Stimulated activated naive CD4-positive, alpha-beta T cell treated with Interleukin-2 at 50 U/mL for 16 hours (primary cell): ENCODE measurements at places on chromosomes 3 and 15.
A peak's percentile ranks its signal among the peaks of the same experiment; 100 is the strongest.

DNA sequence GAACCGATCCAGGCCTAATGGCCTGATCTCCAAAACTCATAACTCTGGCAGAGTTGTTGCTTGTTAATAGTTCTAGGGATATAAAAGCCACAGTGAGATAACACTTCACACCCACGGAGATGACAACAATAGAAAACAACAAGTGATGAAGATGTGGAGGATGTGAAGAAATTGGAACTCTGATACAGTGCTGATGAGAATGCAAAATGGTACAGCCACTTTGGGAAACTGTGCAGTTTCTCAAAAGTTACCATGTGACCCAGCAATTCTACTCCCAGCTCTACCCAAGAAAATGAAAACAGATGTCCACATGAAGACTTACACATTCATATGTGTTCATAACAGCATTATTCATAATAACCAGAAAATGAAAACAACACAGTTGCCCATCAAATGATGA lies 3.8 kb downstream of the CMTM7 start:
- no peak for DNase-seq

GRCh38 chr3:125085166-125085565 lies 29.4 kb upstream of the HEG1 start:
- DNase-seq: no peak

DNA sequence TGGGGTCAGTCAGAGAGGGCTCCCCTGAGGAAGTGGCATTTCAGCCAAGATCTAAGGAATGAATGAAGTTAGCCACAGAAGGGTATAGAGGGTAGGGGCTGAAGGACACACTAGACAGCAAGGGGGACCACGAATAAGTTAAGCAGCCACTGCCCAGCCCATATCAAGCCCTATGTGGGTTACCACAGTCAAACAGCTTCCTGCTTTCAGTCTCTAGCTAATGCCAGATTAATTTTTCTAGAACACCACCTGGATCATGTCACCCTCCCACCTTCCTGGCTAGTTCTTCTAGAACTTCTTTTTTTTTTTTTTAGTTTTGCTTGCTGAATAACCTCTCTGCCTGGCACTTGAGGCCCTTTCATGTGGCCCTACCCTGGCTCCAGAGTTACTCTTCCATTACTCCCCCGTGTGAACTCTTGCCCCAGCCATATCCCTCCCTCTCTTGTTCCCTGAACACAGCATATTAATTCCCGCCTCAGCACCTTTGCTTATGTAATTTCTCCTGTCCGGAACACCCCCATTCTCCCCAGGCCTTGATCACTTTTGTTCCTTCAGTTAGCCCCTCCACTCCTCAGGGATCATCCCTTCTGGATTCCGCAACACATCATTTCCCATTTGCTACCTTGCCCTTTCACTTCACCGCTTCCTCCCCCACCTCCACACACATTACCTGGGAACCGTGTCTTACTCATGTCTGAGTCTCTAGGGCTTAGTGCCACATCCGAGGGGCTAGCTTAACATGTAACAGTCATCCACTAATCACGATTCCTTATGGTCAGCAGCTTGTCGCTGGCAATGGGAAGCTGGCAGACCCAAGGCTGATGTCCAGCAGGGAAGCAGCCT lies 20.6 kb upstream of the BNC1 start:
- no peak for DNase-seq

GRCh38 chr3:39592311-39593050 lies 125.0 kb downstream of the MOBP start:
- no peak for DNase-seq

- DNase-seq: no peak
Measured at GRCh38 chr15:101503296-101503599, 13.7 kb upstream of the PCSK6 start.

GRCh38 chr3:24060055-24060454 lies 115.0 kb downstream of the NR1D2 start:
- no peak for DNase-seq

GRCh38 chr15:92273723-92274122 lies 120.0 kb upstream of the ST8SIA2 start:
- DNase-seq: no peak

GRCh38 chr3:151305060-151305774 lies 11.4 kb downstream of the GPR87 start:
- DNase-seq: no peak

GRCh38 chr3:141366285-141367037 lies 1.8 kb upstream of the ZBTB38 start:
- DNase-seq: no peak

GRCh38 chr15:67072958-67073357 lies 7.6 kb downstream of the SMAD3 start:
- DNase-seq: no peak

GRCh38 chr3:149739396-149739795 lies 12.9 kb downstream of the COMMD2 start:
- no peak for DNase-seq

- no peak for DNase-seq
Measured at GRCh38 chr3:13272831-13273603, 147.1 kb downstream of the NUP210 start.

- no peak for DNase-seq
Measured at GRCh38 chr15:70375586-70375985, 277.9 kb upstream of the TLE3 start.

GRCh38 chr3:149366941-149367840 lies 10.3 kb downstream of the TM4SF1 start:
- no peak for DNase-seq

- DNase-seq: no peak
Measured at GRCh38 chr3:14231145-14231990, 52.8 kb downstream of the LSM3 start.

DNA sequence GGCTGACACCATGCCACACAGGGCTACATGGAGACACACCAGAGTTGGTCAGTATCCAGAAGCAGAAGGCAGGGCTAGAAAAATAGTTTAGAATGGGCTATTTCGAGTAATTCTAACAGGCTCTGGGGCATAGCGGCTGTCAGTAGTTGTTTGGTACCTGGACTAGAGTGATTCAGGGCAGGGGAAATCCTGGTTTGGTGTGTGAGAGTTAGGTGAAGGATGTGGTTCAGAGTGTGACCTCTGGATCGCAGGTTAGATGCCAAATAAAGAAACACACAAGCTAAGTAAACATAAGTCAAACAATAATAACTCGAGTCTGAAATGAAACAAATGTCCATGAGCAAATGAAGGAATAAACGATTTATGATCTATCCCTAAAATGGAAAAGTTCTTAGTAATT lies 31.5 kb downstream of the CNTN3 start:
- DNase-seq: no peak

DNA sequence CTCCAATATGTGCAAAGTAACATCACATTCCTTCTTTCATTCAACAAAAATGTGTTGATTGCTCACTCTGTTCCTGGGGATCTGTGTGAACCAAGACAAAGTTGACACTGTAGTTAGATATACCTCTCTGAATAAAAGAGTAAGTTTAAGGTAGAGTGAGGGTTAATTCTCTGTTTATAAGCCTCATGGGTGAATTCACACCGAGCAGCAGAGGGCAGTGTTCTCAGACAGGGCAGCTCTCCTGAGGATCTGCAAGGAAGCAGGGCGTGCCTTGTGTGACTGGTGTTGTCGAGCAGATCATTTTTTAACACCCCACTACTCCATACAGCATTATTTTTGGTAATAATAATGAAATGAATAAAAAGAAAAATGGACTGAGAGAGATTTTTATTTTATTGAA lies 34.4 kb downstream of the PAQR9 start:
- DNase-seq: peak; percentile 30

DNA sequence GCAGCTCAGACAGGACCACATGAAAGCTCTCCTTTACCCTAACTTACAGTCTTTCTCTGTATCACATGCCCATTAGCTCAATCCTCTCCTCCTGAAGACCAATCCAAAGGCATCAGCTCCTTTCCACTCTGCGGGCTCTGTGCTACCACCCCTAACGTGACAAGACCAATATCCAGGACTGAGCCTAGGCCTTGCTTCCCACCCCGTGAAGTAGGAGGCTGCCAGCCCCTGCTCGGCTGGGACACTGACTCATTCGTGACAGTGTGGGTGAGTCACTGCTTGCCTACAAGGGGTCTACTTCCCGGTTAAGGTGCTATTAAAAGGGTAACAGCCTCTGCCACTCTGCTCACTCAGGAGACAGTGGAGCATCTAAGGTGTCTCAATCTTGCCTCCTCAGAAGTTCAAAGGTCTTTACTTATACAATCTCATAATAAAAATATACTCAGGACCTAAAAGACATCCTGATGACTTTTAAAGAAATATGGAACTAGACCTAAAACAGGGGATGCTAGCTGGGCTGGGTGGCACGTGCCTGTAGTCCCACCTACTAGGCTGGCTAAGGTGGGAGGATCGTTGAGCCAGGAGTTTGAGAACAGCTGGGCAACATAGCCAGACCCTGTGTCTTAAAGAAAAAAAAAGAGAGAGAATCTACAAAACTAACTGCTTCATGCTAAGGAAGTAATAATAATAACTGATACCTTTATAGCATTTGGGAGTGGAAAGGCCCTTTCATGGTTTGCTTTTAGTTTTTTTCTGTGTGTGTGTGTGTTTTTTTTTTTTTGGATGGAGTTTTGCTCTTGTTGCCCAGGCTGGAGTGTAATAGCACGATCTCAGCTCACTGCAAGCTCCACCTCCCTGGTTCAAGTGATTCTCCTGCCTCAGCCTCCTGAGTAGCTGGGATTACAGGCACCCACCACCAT lies 55.0 kb downstream of the TMEM44 start:
- peak; percentile 22 for DNase-seq

DNA sequence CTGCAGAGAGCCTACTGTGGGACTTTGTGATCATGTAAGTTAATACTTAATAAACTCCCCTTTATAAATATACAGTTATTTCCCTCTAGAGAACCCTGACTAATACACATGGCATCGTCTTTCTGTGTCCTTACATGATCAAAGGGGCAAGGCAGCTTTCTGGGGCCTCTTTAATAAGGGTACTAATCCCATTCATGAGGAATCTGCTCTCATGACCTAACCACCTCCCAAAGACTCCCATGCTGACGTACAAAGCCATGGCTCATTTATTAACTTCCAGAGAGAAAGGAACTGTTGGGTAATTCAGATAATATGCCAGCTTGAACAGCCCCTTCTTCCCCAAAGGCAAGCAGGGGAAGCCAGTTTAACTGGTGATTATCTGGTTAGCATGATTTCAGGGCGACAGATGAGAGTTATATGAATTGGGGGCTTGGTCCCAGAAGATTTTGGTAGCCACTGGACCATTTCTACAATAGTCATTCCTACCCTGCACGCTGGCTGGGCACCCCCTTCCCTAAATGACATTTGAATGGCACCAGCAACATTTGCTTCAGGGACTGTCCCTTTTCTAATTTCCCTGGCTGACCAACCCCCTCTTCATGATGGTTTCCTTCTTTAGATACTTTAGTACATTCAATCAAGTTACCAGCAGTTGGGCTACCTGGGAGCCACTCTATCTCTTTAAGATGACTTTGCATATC lies 83.6 kb upstream of the C3orf80 start:
- DNase-seq: no peak

DNA sequence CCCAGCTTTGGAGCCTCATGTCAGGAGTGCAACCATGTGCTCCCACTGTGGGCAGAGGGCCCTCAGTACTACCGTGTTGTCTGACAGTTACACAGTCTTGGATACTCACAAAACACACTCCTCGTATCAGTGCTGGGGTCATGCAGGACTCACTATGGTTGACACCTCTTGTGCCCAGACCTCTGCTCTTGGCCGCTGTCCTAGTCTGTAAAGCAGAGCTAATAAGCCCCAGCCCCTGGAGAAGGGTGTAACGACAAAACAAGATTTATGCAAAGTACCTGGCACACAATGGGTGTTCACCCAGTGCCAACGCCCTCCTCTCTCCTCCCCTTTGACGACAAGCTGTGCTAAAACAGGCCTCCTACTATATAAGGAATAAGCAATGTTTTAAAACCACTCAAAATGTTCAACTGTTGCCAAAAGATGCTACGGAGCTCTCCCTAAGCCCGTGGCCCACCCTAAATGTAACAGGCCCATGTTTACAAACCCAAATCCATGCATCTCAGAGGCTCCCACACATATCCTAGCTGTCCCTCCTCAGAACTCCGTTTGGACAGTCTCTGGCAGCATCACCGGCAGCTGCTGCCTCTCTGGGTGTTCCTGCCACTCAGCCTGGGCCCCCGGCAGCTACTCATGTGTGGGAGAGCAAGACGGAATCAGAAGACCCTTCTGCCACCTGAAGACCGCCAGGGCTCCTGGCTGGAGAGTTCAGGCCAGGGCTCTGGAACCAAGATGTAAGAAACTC lies 65.8 kb downstream of the MRPL46 start:
- no peak for DNase-seq

DNA sequence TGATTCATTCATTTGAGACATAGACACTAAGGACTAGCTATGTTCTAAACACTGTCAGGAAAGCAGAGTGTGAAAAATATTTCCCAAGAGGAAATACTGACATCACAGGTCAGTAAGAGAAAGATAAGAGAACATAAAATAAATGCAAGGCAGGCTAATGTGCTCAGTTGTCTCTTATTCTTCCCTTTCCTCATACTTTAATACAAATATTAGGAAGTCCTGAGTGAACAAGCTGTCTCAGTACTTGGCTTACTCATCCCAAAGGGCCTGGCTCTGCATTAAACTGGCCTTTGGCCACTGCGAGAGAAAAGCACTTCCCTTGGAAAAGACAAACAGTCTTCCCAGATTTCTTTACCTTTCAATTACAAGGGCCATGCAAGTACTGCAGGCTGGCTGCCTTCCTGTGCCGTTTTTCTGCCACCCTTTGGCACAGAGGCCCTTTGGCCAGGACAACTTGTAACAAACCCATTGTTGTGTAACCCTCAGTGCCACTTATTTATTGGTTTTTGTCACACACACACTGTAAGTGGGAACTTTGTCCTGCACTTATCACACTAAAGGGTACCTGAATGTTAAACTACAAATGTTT lies 31.7 kb downstream of the EDC3 start:
- no peak for DNase-seq
